ENCODE measurements at places on chromosomes 4 and X.

- no peak for DNase-seq
Measured at GRCh38 chr4:26784207-26784865, 76.3 kb upstream of the STIM2 start.

DNA sequence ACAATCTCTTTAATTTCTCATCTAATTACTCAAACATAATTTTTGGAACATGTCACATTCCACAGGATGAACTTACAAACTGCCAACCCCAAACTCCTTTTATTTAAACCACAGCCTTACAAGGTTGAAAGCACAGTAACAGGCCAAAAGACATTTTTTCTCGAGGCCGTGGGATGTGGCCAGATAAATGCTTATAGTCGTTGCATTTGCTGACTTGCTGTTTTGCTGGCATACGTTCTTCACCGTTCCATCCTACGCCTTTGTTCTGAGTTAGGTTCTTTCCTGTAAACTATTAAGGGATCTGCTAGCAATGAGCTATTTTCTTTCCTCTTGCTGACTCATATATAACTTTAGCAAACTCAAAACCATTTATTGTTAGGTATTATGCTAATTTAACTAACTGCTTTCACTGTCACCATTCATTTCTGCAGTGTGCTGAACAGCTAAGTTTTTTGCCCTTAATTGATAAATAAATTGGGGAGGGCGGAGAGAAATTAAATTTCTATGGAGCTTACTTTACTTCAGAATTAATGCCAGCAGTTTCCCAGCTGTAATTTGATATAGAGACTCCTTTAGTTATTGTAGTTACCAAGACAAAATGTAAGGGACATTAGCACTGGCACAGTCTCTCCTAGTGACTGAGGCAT lies 135.1 kb upstream of the PACRGL start:
- DNase-seq = no peak

DNA sequence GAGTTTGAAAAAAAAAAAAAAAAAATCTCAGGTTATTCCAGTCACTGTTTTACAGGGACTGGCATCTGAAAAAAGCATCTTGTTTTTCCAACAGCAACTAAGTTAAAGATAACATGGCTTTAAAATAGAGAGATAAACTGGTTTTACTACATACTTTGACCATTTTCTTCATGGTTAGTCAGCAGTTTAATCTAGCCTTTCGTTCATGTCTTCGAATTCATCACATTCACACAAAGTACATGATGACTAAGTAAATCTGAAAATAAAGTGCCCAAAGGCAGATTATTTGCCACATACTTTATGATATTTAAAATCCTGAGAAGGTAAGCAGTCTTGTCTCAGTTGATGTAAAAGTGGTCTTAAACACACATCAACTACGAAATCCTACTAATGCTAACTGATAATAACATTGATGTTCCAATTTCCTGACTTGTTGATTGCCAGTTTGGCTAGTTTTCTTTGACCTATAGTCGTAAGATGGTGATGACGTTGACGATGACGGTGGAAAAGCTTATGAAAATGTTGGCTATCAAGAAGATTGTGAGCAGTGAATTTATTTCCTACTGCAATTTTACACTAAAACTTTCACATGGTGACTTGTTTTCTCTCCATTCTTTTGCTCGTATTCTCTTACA lies 540.5 kb upstream of the BOD1L1 start:
- DNase-seq = no peak

- no peak for DNase-seq
Measured at GRCh38 chr4:29262986-29263385, 1457.2 kb upstream of the PCDH7 start.

GRCh38 chr4:73139991-73140390 lies 70.5 kb upstream of the COX18 start:
- no peak for DNase-seq

- no peak for DNase-seq
Measured at GRCh38 chr4:56684320-56685050, 3.4 kb upstream of the HOPX start.

DNA sequence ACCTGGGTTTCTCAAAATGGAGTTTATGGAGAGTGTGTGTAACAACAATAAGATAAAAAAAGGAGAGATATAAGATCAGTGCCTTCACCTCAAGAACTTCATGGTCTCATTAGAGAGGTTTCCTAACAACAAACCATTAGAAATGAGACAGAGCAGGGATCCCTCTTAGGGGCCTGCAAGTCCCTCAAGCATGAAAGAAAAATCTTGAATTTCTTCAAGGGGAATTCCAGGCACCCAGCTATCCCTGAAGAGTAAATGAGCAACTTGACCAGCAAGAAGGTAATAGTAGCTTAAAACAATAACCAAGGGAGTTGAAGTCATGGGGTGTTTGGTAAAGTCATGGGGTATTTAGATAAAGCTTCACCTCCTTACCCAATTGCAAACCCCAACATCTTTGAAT lies 49.7 kb upstream of the TLR3 start:
- no peak for DNase-seq

- DNase-seq = no peak
Measured at GRCh38 chrX:37846141-37846540, 1.2 kb downstream of the DYNLT3 start.

DNA sequence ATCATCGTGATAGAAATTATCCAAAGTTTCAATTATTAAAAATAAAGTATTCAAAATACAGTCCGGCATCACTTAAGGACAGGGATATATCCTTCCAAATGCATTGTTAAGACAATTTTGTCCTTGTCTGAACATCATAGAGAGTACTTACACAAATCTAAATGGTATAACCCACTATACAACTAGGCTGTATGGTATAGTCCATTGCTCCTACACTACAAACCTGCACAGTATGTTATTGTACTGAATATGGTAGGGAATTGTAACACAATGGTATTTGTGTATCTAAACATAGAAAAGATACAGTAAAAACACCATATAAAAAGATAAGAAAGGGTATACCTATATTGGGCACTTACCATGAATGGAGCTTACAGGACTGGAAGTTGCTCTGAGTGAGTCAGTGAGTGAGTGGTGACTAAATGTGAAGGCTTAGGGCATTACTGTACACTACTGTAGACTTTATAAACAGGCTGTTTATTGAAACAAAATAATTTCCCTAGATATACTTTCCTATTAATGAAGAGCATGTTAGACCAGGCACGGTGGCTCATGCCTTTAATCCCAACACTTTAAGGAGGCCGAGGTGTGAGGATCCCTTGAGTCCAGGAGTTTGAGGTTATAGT lies 44.8 kb upstream of the PTPN13 start:
- DNase-seq = no peak

DNA sequence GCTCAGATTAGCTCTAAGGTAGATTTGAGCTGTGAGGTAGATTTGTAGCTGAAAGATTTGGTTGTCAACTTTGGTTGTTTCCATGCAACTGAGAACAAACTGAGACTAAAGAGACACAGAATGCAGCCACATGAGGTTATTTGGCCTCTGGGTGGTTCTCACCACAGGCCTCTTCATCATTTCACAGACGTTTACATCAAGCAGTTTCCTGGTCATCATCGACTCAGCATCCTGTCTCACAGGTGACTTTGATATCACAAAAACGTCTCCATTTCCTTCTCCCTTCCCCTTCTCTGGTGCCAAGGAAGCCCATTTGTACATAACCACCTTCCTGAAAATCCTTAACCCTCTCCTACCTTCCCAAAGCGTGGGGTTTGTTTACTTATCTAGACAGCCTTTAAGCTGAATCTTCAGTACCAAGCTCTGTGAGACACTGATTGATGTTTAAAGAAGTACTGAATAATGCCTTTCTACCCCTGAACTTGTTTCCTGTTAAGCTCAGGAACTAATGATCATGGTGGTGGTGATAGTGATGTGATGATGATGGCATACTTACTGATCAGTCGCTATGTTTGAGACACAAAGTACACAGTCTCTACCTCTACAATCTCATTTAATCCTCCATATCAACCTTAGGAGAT lies 81.9 kb downstream of the FAM114A1 start:
- no peak for DNase-seq

DNA sequence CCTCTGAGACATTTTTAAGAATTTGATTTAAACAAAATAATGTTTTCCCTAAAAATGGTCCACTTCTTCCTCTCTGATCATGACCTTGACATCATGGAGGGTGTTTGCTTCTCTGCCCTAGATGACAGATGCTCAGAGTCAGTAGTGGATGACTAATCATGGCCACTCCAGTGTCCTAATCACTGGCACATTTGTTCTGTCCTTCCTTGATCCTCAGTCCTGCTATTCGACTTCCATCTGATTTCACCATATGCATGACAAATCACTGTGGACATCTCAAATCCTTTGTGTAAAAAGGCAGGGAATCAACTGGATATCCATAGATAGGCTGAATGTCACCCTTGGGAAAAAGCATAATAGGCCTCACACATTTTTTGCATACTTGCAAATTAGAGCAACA lies 9.0 kb downstream of the CRMP1 start:
- DNase-seq = no peak

DNA sequence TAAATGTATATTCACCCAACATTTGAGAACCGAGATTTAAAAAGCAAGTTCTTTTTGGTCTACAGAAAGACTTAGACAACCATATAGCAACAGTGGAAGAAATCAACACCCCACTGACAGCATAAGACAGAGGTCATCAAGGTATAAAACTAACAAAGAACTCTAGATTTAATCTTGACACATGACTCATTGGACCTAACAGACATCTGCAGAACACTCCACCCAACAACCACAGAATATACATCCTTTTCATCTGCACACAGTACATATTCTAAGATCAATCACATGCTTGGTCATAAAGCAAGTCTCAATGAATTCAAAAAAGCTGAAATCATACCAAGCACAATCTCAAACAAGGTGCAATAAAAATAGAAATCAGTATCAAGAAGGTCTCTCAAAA lies 65.8 kb downstream of the SPIN4 start:
- DNase-seq = no peak
